ENCODE measurements at places on chromosomes 2 and 18. TPM values are rescaled to one million over a fixed set of nuclear protein-coding genes. Genes with fewer than 3 reads are reported as not detected.

Gene C2orf66
- total RNA-seq, result 0.09 TPM

Gene AQP4
- total RNA-seq, result not detected

Gene ASIC4
- total RNA-seq, result not detected

Gene AKAIN1
- total RNA-seq, result not detected

Gene TMEM198
- 2.4 TPM for total RNA-seq

DNA sequence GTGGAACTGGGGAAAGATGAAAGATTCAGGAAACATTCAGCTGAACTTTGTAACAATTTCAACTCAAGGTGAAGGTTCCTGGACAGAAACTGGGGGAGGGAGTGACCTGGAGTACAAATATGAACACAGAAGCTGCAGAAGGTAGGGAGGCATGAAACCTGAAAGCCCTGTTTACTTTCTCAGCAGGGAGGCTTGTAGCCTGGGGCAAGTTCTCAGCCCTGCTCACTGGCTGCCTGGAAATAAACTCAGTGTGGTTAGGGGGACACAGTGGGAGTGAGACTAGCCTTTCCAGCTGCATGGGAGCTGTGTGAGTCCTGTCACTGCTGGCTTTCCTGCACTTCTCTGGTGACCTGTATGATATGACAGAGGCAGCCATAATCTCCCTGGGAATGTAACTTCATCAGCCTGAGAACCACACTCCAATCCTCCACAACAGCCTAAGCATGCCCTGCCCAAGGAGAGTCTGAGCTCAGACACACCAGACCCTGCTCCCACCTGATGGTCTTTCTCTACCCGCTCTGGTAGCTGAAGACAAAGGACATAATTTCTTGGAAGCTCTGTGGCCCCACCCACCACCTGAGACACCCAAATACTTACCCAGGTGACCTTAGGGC is 77.0 kb downstream of the ZSWIM2 start:
- DNase-seq, result no peak

GRCh38 chr2:191198271-191198670 is 46.9 kb upstream of the MYO1B start:
- DNase-seq, result no peak

GRCh38 chr2:201157694-201158093 is 25.2 kb upstream of the CASP10 start:
- DNase-seq, result no peak

GRCh38 chr2:37464067-37464466 is 119.6 kb downstream of the QPCT start:
- DNase-seq, result no peak

GRCh38 chr2:3574155-3574554 is 905 bp upstream of the RPS7 start:
- no peak for DNase-seq

DNA sequence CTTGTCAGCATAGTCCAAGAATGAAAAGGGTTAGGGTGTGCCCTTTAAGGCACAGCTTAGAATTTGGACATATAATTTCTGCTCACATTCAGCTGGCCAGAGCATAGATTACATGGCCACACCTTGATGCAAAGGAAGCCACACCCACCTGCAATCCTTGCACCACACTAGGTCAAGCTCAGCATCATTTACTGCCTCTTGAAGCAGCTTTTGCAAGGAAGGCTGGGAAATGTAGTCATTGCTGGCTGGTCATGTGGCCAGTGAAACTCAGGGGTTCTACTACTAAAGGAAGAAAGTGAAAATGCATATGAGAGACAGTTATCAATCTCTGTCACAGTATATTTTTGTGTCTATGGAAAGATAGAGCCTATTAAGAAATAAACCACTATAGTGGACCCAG is 159.3 kb downstream of the GFPT1 start:
- no peak for DNase-seq

- no peak for DNase-seq
Observed at GRCh38 chr2:175612280-175612679, 389.8 kb downstream of the LNPK start.

- no peak for DNase-seq
Observed at GRCh38 chr2:109629867-109630266, 15.7 kb downstream of the SOWAHC start.

- DNase-seq, result no peak
Observed at GRCh38 chr2:211061612-211062296, 505.4 kb downstream of the CPS1 start.

DNA sequence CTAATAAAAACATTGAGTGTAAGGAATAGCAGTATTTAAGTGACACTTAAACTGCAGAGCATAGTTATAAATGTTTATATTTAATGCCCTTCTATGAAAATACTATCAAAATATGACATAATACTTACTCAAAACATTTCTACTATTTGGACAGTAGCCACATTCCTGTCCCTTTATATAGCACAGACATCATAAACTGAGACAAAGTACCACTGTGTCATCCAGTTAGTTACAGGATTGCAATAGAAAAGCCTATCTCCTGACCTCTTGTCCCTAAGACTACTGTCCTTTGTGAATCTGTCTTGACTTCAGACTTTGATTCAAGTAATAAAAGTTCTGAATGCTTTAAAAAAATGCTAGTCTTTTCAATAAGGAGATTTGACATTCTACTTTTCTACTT is 1528.5 kb upstream of the NXPH2 start:
- DNase-seq, result no peak

DNA sequence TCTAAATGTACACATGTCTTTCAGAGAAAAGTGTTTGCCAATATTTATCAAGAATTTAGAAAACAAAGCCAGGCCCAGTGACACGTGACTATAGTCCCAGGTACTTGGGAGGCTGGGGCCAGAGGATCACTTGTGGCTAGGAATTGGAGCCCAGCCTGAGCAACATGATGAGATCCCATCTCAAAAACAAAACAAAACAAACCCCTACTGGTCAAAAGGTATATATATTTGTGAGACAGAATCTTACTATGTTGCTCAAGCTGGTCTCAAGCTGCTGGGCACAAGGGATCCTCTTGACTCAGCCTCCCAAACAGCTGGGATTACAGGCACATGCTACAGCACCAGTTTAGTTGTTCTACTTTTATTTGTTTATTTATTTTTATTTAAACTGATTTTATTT is 79.2 kb downstream of the ZDBF2 start:
- DNase-seq, result no peak

GRCh38 chr2:126496493-126496892 is 159.5 kb upstream of the GYPC start:
- DNase-seq, result peak; percentile 18

DNA sequence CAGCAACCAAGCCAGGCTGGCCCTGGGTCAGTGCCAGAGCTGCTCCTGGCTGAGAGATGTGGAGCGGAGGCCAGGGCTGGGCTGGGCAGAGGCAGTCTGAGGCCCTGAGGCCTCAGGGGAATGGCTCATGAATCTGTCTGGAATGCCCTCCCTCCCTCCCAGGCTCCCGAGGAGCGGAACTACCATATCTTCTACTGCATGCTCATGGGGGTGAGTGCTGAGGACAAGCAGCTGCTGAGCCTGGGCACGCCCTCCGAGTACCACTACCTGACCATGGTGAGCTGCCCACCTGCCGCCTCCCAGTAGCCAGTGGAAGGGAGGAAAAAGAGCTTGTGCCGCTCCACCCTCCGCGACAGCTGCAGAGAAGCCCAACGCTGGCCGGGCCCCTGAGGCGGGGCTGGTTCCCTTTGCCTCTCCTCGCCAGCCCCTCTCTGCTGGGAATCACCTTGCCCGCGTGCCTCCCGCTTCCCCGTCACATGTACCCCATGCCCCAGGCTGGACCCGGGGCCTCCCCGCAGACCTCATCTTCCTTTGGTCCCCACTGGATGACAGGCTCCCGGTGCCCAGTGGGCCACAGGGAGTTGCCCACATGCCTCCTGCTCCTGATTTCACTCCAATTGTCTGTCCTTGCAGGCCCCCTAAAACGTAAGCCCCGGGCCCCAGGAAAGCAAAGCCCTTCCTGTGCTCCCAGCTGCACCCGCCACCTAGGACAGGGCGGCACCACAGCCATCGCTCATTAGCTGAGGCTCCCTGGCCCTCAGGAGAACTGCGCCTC is 41.1 kb downstream of the MYO7B start:
- no peak for DNase-seq

DNA sequence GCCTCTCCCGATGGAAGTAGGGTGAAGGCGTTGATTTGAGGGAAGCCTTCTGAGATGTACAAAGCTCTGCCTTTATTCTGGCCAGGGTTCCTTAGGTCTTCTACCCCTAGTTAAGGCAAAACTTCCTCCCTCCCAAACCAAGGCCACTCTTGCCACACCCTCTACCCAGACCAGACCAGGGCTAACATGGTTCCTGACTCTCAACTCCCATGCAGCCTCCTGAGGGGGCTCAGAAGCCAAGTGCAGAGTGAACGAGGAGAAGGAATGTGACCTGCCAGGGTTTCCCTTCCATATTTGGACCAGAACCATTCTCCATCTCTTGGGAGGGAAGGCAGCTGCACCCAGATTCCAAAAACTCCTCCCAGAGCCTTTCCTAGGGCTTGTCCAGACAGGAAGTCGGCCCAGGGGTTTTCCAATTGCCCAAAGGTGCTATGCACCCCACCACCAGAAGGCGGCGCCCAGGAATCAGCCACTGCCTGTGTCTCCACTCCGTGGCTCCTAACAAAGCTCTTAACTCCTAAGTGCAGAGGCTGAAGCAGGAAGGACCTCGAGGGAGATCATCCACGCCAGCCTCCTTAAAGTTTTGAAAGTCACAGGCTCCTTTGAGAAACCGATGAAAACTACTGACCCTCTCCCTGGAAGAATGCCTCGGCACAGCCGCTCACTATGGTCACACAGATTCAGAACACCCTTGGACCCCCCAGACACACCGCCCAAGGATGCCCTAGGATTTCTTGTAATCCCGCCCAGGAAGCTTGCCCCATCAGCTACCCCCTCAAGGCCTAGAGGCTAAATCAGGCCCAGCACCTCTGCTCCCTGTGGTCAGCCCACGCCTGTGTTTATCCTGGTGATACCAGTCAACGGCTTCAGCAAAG is 157.8 kb downstream of the SMAD2 start:
- peak; percentile 84 for DNase-seq

DNA sequence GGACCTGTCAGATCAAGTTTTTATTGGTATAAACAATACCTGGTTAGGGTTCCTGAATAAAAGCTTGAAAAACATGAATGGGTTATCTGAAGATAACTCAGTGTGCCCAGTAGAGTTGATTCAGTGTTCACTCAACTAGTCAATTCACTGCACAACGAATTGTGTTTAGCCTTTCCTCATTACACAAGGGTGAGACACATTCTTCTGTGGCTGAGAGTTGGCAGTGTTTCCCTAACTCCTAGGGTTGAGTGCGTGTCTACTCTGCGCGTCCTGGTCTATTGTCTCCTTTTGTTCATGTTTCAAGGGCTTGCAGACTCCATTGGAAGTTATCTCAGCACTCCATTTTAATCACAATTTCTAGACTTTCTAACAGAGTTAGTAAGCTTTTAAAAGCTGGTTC is 32.8 kb upstream of the TMEM178A start:
- DNase-seq, result no peak

DNA sequence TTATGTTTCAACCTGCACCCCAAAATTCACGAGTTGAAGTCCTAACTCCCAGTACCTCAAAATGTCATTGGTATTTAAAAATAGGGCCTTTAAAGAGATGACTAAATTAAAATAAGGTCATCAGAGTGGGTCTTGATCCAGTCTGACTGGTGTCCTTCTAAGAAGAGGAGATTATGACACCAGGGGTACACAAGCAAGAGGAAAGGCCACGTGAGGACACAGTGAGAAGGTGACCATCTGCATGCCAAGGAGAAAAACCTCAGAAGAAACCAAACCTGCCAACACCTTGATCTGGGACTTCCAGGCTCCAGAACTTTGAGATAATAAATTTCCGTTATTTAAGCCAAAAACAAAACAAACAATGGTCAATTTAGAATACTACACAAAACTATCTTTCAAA is 22.6 kb downstream of the ROCK2 start:
- no peak for DNase-seq

DNA sequence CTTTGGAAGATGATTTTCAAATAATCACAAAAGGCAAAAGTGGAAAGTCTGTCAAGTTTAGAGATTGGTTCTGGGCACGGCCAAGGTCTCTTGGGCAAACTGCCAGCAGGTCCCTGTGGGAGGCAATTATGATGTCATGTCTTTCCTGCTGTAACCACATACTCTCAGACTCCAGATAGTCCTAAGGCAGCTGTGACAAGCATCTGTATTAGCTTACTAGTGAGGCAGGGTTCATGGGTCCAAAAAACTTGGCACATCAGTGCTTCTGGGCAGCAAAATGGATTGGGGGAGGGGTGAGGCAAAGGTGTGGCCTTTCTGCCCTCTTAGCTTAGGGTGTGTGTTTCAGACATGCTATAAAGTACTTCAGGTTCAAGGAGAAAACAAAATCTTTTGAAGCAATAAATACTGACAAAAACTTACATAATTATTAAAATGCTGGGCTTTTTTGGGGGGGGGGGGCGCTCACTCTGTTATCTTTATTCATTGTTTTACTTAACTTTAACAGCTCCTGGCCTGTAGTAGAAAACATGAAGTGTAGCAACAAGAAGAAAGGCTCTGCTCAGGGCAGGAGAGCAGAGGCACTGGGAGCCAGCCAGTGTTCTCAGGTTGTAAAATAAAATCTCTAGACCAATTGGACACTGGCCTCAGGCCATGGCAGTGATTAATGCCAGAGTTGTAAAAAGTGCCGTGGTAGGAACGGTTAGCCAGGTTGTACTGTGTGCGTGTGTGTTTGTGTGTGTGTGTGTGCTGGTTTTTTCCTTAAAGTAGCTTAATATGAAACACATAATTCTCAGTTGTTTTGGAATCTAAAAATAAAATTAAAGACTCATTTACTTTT is 14.3 kb upstream of the TANC1 start:
- DNase-seq, result peak; percentile 68

DNA sequence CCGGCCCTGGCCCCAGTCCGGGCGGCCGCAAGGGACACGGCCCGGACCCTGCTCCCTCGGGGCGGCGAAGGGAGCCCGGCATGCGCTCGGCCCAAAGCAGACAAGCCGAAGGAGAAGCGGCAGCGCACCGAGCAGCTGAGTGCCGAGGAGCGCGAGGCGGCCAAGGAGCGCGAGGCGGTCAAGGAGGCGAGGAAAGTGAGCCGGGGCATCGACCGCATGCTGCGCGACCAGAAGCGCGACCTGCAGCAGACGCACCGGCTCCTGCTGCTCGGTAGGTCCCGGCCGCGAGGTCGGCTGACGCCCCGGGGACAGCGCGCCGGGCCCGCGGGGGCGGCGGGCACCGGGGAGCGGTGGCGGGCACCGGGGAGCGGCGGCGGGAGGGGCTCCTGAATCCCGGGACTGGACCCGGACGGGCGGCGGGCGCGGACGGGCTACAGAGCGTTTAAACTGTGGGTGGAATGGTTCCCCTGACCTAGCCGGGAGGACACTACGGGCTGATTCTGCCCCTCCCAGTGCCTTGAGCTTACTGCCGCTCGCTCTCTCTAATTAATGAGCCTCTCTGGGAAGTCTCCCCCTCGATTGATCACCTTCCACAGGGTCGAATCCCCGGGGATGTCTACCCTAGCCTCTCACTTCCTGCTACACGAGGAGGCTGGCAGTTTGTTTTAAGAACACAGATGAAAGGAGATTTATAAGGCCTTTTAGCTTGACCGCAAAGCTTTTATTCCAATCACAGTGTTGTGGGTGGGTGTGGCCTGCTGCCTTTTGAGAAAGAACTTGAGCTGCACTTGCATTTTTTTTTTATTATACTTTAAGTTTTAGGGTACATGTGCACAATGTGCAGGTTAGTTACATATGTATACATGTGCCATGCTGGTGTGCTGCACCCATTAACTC is 853 bp downstream of the GNAL start:
- peak; percentile 33 for DNase-seq
